ENCODE measurements at places on chromosomes 16 and 17.
A peak's percentile ranks its signal among the peaks of the same experiment; 100 is the strongest.

DNA sequence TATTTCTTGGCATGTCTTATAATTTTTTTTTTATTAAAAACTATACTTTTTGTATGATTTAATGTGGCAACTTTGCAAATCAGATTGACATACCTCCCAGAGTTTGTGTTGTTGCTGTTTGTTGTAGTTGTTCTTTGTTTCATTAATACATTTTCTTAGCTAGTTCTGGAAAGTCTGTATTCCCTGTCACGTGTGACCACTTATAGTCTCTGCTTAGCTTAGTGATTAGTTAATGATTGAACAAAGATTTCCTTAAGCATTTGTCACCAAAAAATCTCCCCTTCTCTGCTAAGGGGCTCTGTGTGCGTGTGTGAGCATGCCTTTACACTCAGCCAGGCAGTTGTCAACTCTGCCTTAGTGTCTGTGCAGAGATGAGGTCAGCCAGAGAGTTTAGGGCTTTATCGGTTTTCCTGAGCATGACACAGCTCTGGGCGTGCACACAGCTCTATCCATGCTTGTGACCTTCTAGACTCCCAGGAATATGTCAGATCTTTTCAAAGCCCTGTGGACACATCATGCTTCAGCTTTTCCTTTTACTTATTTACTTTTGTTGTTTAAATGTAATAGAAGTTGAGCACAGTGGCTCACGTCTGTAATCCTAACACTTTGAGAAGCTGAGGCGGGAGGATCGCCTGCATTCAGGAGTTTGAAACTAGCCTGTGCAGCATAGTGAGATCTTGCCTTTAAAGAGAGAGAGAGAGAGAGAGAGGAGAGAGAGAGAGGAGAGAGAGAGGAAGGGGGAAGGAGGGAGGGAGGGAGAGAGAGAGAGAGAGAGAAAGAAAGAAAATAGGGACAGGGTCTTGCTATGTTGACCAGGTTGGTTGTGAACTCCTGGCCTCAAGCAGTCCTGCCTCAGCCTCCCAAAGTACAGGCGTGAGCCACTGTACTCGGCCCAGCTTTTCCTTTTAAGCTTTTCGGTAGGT, 21.9 kb downstream of the DNAI2 start:
- DNase-seq = no peak

DNA sequence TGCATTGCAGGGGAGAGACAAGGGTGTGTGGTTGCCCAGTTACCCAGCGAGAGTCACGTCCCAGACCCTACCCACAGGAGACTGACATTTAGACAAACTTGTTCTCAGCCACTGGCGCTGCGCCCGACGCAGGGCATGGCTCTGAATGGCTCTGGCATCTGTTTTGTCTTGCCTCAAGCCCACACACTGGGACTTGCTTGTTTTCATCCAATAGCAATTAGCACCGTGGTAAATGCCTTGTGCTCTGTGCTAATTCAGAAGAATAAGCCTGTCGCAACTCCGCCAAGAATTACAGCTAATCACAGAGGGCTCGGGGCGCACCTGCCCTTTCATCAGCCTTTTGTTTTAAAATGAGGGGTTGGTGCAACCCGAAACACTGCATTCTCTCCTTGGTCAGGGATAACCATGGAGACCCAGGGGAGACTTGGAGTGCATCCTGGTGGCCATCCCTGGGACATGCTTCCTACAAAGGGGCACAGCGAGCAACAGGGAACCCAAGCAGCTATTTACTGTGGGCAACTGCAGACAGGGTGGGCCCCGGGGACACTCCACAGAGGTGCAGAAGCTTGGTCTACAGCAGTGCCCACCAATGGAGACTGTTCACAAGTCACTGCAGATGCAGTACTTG, 220.6 kb upstream of the ZFHX3 start:
- DNase-seq = peak; percentile 30

GRCh38 chr17:19268611-19269010, 31.4 kb downstream of the EPN2 start:
- DNase-seq = no peak

GRCh38 chr17:77756846-77757560, 201.5 kb upstream of the TNRC6C start:
- no peak for DNase-seq
